ENCODE measurements at places on chromosomes 6 and 20.

- no peak for DNase-seq
Measured at GRCh38 chr6:30295837-30296236, 30.9 kb upstream of the TRIM39 start.

GRCh38 chr6:34981366-34981765 is 92.3 kb downstream of the ANKS1A start:
- DNase-seq, result no peak

- DNase-seq, result no peak
Measured at GRCh38 chr6:164947164-164947563, 362.2 kb downstream of the C6orf118 start.

DNA sequence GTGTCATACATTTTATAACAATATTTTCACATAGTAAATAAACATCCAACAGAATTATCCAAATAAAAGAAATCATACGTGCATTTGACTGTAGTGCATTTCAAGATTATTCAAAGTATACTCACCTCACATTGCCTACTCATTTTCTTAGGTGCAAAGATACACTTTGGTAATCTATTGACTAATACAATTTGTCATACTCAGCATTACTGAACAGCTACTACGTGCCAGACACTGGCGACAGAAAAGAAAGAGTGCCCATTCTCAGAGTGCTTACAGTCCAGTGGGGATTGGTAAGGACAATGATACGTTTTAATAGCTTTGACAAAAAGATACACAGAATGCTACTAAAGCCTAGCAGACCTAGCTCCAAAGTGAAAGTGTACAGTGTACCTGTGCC is 42.0 kb downstream of the FBXL4 start:
- no peak for DNase-seq

- DNase-seq, result no peak
Measured at GRCh38 chr20:17525650-17526049, 5.5 kb downstream of the BFSP1 start.

DNA sequence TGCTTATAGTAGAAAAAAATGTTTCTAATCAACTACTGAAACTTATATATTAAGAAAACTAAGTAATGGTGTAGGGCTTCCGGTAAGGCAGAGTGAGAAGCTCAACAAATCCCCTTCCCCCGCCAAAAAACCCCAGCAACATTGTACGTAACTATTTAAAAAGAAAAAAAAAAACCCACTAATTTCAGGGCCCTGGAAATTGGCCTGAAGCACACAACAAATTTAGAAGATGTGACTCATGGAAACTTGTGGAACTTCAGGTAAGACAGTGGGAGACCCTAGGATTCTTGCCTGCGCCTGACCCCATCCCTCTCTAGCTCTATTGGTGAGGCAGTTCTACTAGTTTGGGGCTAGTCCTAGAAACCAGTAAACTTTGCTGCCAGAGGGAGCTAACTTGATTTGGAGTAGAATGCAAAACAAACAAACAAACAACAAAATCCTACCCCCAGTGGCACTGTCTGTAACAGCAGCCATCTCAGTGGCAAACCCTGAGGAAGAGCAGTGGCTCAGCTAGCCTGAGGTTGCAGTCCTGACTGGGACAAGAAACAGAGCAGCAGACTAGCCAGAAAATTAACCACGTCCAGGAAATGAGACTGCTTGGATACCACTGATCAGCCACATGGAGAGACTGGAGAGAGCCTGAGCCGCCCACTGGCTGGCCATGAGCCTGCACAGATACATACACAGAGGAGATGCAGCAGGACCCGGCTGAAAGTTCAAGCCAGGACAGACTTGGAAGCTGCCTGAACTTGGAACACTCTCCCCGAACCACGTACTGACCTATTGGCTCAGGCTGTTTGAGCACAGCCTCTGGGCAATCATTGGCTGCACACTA is 135.1 kb downstream of the TBXT start:
- DNase-seq, result no peak

DNA sequence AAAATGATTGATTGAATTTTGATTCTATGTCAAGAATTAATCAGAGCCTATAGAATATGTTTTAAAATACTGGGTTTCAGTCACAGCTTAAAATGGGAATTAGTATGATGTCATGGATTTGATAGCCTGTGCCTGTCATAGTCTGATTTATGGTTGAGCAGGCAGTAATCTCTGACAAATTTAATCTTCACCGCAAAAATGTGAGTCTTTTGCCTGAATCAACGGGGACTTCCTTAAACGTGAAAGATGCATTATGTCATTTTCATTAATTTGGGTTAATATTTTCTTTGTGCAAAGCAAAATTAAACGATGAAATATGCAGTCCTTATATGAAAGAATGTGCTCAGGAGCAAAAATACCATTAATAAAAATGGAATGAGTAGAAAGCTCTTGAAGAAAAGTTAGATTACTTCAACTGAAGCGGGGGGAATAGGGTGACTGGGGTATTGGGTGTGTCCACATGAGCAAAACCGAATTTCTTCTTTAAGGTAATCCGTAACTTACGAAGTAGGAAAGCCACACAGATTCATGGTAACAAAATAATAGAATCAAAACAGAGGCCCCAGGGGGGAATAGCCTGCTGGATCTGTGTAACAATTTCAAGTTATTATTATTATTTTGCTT is 339.6 kb upstream of the NOX3 start:
- no peak for DNase-seq

- DNase-seq, result no peak
Measured at GRCh38 chr20:1813674-1814635, 81.3 kb upstream of the SIRPA start.

DNA sequence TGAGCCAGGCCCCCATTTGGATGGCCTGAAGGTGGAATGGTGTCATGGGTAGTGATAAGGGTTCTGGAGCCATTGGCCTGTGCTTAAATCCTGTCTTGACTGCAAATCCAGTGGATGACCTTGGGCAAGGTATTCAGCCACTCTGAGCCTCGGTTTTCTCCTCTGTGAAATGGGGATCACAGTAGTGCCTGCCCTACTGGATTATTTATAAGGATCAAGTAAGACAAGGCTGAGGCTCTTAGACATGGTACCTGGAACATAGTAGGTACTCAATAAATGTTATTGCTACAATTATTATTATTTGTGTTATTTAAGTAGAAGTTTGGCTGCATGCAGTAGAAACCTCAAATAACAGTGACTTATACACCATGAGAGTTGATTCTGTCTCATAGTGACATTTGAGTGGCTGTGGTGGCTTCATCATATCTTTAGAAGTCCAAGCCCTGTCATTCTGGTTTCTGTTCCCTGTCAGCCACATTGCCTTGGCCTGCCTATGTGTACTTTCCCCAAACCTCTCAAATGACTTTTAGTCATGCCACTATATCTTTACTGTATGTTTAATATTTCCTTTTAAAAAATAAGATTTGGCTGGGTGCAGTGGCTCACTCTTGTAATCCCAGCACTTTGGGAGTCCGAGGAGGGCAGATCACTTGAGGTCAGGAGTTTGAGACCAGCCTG is 37.6 kb upstream of the CHMP4B start:
- DNase-seq, result no peak

DNA sequence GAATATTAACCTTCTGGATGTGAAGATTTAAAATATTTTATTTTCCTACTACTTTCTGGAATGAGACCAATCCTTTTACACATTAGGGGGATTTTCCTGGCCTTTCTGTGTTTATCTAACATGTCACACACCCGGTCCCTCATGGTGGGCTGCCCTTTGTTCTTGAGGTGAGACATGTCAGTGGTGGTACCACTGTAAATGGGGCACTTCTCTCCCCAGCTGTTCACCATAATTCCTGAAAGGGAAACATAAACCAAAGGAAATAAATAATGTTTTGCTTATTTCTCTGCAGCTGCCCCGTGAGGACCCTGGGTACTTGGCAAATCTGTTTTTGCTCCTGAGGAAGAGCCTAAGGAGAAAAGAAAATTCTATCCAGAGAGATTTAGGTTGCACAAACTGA is 41.1 kb downstream of the GRIK2 start:
- no peak for DNase-seq

GRCh38 chr6:167932468-167933276 is 64.8 kb upstream of the KIF25 start:
- DNase-seq, result no peak

DNA sequence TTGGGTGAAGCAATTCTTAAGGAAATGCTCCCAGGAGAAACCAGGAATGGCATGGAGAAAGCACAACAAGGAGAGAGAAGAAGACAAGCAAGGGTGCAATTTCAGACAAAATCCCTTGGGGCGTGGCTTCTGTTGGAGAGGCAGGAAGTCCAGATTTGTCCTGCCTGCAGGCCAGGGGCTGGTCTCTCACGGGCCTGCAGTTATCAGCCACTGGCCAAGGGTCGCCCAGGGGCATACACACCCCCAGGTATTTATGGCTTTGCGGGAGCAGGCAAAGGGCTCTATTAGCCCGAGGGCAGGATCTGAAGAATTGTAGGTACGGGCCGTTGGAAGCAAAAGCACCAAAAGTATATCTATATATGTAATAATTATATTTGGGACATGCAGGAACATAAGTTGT is 87.7 kb downstream of the IYD start:
- no peak for DNase-seq

DNA sequence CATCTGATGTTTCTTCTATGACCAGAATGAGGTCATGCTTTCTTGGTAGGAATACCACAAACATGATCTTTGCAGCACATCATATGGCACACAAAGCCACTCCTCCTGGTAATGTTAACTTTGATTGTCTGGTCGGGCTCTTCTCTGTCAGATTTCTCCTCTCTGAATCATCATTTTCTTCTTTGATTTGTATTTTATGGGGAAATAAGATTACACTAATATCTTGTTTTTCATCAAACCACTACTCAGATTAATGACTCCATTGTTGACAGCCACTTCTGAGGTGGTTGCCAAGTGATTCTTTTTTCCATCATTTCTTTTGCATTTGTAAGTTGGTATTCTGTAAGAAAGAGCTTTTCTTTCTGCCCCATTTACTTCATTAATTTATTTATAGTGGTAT is 29.5 kb downstream of the TRMT11 start:
- no peak for DNase-seq

Data from stimulated activated CD8-positive, alpha-beta memory T cell treated with anti-CD3 and anti-CD28 coated beads, Interleukin-4, amount 100 ng/mL, for 1 hour (primary cell).